ENCODE measurements at places on chromosomes 6 and 20.
A peak's percentile ranks its signal among the peaks of the same experiment; 100 is the strongest.

- DNase-seq = peak; percentile 98
These were observed 646 bp downstream of the HEY2 start for GRCh38 chr6:125749865-125750691.

DNA sequence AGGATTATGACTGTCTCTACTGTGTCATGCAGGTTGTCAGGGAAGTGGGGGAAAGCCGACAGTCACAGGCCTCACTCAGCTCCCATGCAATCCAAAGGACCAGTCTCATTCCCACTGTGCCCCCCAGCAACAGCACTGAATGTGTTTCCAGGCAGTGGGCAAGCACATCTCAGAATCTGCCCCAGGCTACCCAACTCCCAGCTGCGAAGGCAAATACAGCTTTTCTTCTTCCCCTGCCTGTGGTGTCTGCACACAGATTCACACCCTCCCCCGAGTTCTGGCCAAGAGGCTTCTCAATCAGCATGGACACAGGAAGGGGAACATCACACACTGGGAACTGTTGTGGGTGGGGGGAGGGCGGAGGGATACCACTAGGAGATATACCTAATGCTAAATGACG, 75.3 kb downstream of the SNAP91 start:
- peak; percentile 93 for DNase-seq

- no peak for DNase-seq
These were observed 5.5 kb downstream of the OGFRL1 start for GRCh38 chr6:71294121-71294523.

- DNase-seq = no peak
These were observed 99.2 kb upstream of the SYNDIG1 start for GRCh38 chr20:24370249-24370648.

- DNase-seq = peak; percentile 39
These were observed 59.6 kb downstream of the RAB44 start for GRCh38 chr6:36757206-36757605.

DNA sequence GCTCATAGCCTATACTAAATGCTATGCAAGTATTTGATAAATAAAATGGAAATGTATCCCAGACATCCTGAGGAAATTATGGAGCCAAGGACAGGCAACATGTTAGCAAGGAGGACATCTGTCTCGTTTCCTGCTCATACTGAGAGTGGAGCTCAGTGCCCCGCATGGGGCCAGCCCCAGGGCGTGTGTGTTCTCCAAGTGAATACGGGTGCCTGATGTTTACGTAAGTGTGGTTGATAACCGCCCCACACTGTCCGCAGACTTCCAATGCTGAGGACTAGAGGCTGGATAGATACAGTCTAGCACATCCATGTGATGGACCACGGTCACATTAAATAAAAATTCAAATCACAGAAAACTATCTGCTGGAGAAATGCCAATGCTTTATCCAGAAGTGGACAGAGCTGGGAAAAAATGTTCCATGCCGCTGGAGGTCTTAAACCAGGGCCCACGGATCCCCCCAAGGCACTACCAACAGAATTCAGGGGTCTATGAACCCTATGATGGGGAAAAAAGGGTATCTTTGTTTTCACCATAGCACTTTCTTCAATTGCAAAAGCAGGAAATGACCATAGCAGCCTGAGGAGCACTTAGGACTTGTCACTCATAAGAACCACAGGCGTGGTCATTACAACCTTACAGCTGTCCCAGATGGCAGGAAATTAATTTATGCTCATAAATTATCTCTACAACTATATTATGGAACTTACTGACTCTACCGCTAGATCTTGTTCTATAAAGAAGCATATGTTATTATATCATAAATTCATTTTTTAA, 24.9 kb downstream of the TGM2 start:
- peak; percentile 90 for DNase-seq

DNA sequence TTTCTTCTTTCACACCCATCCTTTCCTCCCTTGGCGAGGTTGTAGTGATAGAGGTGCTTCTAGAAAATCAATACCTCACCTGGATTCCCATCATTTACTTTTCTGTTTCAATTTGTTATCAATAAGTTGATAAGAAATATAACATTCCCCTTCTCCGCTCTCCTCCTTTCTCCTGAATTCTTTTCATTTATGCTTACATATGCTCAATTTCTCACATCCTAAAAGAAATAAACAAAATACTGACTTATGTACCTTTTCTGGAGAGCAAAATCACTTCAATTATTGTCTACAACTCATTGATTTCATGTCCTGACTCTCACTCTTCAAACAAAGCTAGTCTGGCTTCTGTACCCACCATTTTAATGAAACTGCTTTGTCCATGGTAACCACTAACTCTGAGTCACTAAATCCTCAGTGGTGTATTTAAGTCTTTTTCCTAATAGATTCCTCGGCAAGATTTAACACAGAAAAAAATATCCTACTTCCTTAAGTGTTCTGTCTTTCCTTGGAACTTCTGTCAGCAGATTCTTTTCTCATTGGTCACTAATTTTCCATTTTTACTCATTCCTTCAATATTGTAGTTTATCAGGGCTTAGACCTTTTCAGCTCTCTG, 289.6 kb downstream of the RFPL4B start:
- no peak for DNase-seq

DNA sequence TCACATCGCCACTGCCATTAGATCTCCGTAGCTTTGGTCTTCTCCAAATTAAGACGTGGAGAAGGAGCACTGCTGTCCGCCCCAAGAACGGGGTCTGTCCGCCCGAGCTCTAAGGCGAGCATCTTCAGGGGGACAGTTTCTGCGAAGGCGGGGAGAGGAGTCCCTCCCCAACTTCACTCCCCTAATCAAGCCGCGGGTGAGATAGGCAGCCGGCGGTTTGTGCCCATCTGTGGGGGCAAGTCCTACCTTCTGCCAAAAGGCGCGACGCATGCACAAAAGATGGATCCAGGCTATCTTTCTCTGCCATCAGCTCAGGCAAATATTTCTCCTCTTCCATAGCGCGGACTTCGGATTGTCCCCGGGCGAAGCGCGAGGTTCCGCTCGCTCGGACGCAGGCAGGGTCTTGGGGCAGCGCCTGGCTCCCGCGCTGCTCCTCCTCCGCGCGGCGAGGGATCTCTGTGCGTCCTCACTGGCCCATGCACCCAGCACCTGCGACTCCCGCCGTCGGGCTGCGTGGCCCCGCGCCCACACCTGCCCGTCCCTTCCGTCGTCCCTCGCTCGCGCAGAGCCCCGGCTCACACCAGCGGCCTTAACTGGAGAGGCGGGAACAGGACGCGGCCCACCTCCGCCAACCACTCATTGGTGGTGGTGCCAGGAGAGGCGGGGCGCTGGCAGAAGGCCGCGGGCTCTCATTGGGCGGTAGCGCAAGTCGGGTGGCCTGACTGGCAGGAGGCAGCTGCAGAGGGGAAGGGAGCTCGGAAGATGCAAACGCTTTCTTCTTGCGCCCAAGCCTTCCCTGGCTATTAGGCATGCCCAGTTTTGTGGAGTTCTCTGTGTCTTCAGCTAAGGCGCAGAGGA, at the start of gene KHDRBS2:
Gene KHDRBS2 (minus strand): TSS at position 614 of the 858 bp plus-strand sequence.
- DNase-seq = peak; percentile 75

DNA sequence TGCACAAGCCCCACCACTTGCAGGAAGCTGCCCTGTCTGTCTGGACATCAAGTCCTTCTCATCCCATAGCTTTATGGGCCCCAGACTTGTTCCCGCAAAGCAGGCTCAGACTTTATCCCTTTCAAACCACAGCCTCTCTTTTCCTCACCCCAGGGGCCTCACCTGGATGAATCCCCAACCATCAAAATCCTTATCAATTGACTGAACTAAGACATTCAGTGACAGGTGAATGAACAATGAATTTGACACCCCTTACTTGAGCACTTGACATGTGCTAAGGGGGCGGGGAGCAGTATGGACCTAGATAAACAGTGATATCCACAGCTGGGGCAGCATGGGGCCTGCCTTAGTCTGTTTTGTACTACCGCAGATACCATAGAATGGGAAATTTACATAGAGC, 5.0 kb downstream of the RAB44 start:
- no peak for DNase-seq

DNA sequence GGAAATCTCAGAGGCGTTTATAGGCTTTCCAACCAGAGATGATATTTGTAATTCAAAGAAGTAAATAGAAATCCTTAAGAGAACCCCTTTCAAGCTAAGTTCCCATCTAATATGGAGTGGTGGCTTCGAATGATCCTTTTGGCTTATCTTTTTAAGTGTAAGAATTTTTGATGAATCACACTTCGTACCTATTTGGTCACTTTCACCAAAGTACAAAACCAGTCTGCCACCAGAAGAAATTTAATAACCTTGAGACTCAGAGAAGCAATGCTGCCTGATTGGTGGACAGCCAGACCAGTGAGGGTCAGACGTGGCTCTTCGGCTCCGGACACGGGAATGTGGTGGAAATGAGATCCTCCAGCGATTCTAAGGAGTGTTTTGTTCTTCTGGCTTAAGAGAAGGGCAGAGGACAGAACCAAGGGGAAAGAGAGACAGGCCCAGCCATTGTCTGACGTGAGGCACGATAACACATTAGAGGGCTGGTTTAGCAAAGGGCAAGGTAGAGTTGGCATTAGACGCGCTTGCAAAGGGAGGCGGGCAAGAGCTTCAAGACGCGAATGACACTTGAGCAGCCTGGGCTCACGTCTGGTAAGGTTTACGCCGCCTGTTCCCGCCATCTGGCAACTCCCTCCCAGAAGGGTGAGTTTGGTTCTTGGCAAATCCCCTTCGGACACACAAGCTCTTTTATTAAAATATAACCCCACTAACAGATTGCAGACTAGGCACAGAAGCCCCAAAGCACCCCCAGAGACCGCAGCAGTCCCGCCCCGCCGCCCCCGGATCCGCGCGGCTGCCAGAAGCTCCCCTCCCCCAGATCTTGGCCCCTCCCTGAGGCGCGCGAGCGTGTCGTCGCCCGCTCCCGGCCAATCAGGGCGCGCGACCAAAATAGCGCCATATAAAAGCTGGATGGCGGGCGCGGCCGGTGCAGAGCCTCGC, 50.0 kb upstream of the EZR start:
- DNase-seq = peak; percentile 100

GRCh38 chr20:45358282-45359068, 4.5 kb upstream of the SYS1 start:
- peak; percentile 13 for DNase-seq

DNA sequence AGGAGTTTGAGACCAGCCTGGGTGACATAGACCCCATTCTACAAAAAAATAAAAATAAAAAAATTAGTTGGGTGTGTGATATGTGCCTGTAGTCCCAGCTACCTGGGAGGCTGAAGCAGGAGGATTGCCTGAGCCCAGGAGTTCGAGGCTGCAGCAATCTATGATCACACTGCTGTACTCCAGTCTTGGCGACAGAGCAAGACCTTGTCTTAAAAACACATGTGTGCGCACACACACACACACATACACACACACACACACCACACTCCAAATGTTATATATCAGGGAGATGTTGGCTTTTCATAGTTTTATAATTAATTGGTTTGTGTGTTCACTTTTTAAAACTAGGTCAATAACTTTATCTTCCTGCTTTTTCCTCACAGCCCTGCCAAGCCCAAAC, 110.5 kb downstream of the RTN4IP1 start:
- no peak for DNase-seq

- DNase-seq = peak; percentile 37
These were observed 46.2 kb upstream of the CEP85L start for GRCh38 chr6:118697554-118697953.

- no peak for DNase-seq
These were observed 108.2 kb downstream of the NRN1 start for GRCh38 chr6:5898563-5898962.

GRCh38 chr20:61123751-61124368, 128.2 kb upstream of the CDH4 start:
- DNase-seq = no peak

All from NCI-H69 (cell line).